ENCODE measurements at places on chromosomes 5 and 9. TPM values are rescaled to one million over a fixed set of nuclear protein-coding genes. Genes with fewer than 3 reads are reported as not detected.
A peak's percentile ranks its signal among the peaks of the same experiment; 100 is the strongest.

DNA sequence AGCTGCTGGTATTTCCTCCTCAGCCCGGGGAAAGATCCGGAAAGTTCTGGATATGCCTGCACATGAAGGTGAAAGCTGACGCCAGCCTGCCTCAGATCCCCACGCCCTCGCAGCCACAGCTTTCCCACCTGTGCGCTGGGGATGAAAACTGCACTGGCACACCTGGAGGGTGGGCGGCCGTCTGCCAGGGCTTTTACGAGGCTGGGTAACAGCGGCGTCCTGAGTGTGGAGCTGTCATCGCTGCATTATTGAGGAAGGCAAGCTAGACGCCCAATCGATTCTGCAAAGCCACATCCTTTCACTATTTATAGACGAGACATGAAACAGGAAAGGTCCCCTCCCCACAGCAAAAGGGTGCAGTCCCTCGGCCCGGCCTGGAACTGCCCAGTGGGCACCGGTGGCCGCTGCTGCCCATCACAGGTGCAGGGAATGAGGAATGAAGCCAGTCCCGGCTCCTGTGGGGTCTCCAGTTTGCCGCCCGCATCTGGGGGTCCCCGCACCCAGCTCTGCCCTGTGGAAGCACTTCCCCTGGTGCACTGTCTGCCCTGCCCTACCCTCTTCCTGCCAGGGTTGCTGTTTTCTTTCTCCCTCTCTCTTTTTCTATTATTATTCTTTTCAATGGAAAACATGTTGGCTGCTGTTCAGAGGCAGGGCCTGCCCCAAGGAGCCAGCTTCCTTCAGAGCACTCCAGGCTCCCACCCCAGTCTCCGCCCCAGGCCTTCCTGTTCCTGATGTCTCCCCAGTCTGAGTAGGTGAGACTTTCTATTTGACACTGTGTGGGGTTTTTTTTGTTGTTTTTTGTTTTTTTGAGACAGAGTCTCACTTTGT is 7.0 kb downstream of the NOTCH1 start:
- H3K36me3 ChIP-seq: peaks cover 18% of the 10 kb centered on the region
- H3K4me3 ChIP-seq: peak overlapping the region; percentile 30
- DNase-seq: peak; percentile 75
- H3K27ac ChIP-seq: peak overlapping the region; percentile 98

DNA sequence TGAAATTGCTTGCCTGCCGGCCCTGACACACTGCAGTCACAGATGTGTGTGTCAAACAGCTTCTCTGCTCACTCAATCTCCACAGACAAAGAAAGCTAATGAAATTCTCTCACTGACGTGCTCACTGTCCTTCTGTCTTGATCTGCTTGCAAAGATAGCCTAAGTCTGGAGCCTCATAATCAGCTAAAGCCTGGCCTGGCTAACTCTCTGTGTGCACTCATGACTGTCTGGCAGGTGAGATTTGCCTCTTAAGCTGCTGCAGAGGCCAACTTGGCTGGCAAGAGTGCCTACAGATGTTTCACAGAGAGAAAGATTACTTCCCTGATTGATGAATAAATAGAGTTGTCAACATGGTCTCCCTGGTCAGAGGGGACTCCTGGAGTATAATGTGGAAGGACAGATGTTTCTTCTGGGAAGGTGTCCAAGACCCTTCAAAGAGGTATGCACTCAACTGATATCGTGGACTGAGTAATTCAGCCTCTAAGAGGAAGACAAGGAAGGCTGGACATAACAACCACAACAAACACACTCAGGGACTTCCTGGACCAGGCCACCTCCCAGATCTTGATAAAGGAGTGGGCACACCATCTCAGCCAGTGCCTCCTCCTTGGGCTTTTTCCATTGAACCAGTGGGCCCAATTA is 362.0 kb downstream of the SPOCK1 start:
- H3K27ac ChIP-seq: no peak overlapping the region
- no peak overlapping the region for H3K4me3 ChIP-seq
- DNase-seq: no peak
- H3K36me3 ChIP-seq: no peaks in the 10 kb centered on the region
- H3K4me1 ChIP-seq: no peaks in the 10 kb centered on the region

- H3K4me1 ChIP-seq: no peaks in the 10 kb centered on the region
- no peak overlapping the region for H3K4me3 ChIP-seq
- H3K27ac ChIP-seq: no peak overlapping the region
- H3K27me3 ChIP-seq: no peaks in the 10 kb centered on the region
- no peaks in the 10 kb centered on the region for H3K36me3 ChIP-seq
These were observed 316.3 kb upstream of the MEF2C start for GRCh38 chr5:89199306-89199705.

GRCh38 chr9:113219186-113219936 is 1.7 kb downstream of the FKBP15 start:
- peaks cover 45% of the 10 kb centered on the region for H3K4me1 ChIP-seq
- DNase-seq: no peak
- no peaks in the 10 kb centered on the region for H3K36me3 ChIP-seq
- H3K27me3 ChIP-seq: no peaks in the 10 kb centered on the region

DNA sequence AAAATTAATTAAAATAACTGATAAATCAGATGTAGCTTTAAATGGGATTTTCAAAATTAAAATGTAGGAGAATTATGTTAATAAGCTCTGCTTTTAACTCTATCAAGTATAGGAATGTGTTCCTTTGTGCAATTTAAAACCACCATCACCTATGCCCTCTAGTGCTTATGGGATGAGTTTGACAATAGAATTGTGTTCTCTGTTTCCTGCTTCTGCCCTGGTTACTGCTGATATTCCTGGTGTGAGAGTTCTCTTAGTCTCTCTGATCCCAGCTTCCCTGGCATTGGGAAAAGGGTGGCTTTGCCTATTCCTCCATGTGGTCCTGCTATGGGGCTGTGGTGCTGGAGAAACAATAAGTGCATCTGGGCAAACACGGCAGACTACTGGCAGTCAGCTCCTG is 8.1 kb downstream of the LRRTM2 start:
- no peak overlapping the region for H3K27ac ChIP-seq
- H3K36me3 ChIP-seq: peaks cover 8% of the 10 kb centered on the region
- peaks cover 27% of the 10 kb centered on the region for H3K4me1 ChIP-seq
- no peaks in the 10 kb centered on the region for H3K27me3 ChIP-seq

DNA sequence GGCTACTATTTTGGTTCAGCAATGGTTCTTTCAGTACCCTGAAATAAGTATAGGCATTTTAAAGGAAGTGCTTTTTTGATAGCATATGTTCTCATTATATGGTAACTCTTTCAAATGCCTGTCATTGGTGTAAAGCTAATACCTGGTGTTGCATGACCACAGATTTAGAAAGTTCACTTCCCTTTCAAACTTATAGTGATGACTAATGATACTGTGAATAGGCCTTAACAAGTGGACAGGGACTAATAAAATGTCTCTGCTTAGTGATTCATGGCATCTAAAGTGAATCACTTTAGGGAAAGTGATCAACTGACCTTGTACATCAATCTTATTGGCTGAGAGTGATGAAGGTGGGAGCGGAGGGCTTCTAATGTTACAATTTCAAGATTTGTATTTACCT is 21.6 kb downstream of the MRPL22 start:
- DNase-seq: no peak
- peaks cover 59% of the 10 kb centered on the region for H3K36me3 ChIP-seq
- no peak overlapping the region for H3K4me3 ChIP-seq
- no peaks in the 10 kb centered on the region for H3K27me3 ChIP-seq

- H3K4me3 ChIP-seq: no peak overlapping the region
- H3K36me3 ChIP-seq: no peaks in the 10 kb centered on the region
- no peak overlapping the region for H3K27ac ChIP-seq
- H3K4me1 ChIP-seq: peaks cover 10% of the 10 kb centered on the region
- DNase-seq: no peak
- H3K27me3 ChIP-seq: no peaks in the 10 kb centered on the region
These were observed 60.5 kb downstream of the TNFSF8 start for GRCh38 chr9:114869845-114870244.

The ZNF608 gene
- total RNA-seq: 48.2 TPM

The ARRDC3 gene
- 142 TPM for total RNA-seq

The PCDHA12 gene
- 6.1 TPM for total RNA-seq

The LAMC3 gene
- total RNA-seq: 56.0 TPM
